Activated naive CD4-positive, alpha-beta T cell treated with anti-CD3 and anti-CD28 coated beads, Interleukin-2, amount 50 U/mL, for 16 hours (primary cell): ENCODE measurements at places on chromosomes 2 and 18.

- no peak for DNase-seq
Observed at GRCh38 chr2:191686729-191687128, 8.8 kb downstream of the NABP1 start.

DNA sequence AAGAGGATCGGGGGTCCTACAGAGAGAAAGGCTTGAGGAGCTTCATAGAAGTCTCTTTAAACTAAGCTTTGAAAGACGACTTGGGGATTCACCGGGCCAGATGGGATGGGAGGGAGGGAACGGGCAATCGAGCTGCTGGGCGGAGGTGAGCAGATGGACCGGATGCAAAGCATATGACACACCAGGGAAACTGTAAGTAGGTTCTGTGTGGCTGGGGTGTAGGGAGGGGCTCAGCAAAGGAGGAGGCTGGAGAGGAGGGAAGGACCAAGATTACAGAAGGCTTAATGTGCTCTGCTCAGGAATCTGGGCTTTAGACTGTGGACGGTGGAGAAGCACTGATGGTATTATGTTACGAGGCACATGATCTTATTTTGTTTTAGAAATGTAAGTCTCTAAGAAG is 131.5 kb downstream of the MAIP1 start:
- no peak for DNase-seq

DNA sequence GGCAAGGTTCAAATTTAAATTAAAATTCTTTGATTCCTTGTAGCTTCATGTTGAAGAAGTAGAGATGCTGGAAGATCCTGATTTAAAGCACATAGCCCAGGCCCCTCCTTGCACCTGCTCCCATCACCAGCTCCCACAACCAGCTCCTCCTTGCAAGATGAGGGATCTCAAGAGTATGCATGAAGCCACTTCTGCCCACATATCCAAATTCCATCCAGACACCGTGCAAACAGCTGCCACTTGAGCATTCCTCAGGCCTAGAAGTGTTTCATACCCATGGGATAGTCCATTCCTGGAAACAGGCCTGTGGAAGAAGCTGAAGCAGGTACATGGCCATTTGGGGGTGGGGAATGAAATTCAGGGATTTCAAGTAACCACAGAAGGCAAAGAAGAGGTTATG is 32.4 kb upstream of the ITPRID2 start:
- DNase-seq, result no peak

DNA sequence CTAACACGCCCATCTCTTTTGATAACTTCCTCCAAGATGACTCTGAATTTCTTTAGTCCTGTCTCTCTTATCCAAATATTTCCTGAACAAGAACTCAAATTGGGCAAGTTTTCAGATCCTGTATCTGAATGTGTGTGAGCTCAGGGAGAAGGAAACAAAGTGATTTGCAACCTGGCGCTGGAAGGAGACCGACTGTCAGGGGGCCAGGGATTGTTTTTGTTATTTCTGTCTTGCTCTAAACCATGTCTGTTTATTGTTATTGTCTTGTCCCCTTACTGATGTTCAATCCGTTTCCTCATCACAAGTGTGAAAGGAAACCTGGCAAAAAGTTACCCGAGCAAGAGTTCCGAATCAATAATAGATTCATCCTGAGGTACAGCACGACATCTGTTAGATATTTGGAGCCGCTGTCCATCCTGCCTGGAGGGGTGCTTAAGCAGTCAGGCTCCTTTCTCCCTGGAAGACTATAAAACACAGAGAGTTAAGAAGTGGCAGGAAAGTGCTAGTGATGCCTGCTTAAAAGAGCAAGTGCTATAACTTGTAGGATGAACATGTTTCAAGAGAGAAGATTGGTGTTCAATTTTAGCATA is 132.5 kb upstream of the OSR1 start:
- no peak for DNase-seq

DNA sequence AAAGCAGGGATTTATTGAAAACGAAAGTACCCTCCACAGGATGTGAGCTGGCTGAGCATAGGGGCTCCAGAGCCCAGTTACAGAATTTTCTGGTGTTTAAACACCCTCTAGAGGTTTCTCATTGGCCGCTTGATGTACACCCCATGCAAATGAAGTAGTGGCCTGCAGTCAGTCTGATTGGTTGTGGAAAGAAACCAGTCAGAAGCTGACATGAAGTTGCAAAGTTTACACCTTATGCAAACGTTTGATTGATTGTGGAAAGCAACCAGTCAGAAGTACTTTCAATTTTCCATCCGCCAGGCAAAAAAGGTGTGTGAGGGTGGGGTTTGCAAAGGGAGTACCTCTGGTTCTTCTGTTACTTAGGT is 62.3 kb downstream of the VWA3B start:
- DNase-seq, result no peak

- no peak for DNase-seq
Observed at GRCh38 chr2:108383146-108383830, 5.5 kb downstream of the SULT1C4 start.

- DNase-seq, result no peak
Observed at GRCh38 chr18:37889963-37890362, 324.4 kb upstream of the CELF4 start.

GRCh38 chr2:201444746-201445465 is 6.4 kb downstream of the TRAK2 start:
- DNase-seq, result no peak

DNA sequence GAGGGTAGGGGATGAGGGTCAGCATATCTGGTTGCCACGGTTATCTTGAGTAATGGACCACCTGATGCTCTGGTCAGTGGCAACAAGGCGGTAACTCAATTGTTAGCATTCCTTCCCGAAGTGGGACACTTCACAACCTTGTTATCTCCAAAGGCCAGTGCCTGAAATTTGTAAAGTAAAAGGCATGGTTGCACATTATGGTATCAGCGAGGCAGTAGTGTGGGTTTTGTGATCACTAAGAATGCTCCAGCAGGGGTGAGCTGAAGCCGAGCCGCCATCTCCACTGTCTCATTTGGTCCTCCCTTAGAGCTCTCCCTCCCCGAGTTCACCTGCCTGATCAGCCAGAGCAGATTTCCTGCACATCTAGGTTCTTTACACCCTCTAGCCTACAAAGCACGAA is 50.5 kb upstream of the LGALSL start:
- no peak for DNase-seq

DNA sequence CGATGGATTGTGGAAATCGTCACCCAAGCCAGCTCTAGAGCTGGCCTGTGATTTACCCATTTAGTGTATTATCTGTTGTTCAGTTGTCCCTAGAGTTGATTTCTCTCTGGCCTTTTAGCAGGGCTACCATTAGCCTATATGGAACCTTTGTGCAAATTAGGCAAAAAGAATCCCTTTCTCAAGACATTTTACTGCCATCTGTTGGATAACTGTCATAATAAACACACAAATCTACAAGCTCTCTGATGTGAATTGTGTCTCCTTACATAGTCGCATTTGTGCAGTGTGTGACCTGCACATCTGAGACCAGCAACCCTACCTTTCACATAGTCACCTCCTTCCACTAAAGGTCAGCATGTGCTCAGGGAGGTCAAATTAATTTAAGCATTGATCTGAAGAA is 34.0 kb downstream of the LOXHD1 start:
- DNase-seq, result no peak

GRCh38 chr18:79062806-79063205 is 6.4 kb upstream of the ATP9B start:
- no peak for DNase-seq

- no peak for DNase-seq
Observed at GRCh38 chr2:236730393-236730792, 160.8 kb downstream of the ACKR3 start.

DNA sequence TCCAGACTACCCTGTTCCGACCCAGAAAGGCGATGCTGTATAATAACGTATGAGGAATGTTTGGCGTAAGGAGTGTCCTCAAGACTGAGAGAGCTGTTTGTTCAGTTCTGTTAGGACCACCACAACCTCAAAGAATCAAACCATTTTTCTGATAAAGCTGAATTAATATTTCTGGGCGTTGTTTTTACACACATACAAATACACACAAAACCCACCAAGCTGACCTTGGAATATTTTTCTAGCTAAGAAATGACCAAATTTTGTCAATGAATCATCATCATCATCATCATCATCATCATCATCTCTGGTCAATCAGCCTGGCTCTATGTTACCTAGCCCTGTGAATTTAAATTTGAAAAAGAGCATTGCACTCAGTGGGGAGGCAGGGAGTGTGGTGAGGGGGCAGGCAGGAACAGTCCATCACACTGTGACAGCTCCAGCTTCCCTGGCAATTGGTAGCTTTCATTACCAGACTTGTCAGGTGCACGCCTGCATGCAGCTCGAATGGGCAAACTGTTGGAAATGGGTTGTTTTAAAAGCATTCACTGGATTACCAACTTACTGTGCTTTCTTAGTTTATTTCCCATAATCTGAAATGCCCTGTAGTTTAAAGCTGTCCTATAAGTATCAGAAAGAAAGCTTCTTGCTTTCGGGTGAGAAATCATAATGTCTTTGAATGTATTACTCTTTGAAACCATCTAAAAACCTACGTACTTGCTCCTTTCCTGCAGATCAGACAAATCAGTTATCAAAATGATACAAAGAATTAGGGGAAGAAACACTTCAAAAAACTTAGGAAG is 6.9 kb upstream of the POU3F3 start:
- DNase-seq, result no peak

GRCh38 chr2:202589582-202589949 is 45.2 kb upstream of the FAM117B start:
- no peak for DNase-seq
